ENCODE measurements at places on chromosomes 13 and 19.

- DNase-seq: peak; percentile 14
These were observed 468 bp downstream of the STX10 start for GRCh38 chr19:13149628-13150186.

DNA sequence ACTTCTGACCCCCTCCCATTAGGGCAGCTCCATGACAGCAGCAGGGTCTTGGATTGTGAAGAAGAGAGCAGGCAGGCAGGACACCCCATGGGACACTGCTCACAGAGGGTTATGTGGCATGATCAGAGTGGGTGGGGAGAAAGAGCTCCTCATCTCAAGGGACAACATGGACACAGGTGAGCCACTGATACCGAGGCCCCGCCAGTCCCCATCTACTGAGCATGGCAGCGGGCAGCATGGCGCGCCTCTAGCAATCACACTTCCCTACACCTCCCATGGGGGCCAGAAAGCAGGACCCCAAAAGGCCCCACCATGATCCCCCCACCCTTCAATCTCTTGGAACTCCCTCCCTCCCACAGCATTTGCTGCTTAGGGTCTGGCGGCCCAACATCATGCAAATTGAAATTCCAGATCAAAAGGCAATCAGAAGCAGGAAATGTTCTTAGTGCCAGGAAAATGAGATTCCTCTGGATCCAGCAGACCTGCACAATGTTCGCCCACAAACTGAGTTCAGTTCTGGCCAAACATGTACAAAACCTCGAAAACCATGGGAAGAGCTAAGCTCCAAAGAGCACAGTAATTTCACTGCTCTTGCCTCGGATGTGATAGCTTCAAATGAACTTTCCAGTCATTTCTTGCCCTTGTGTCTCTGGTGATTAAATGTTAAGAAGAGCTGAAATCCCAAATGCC, 14.8 kb downstream of the DOCK9 start:
- no peak for DNase-seq

GRCh38 chr19:49549045-49549444, 21.2 kb downstream of the RCN3 start:
- no peak for DNase-seq

DNA sequence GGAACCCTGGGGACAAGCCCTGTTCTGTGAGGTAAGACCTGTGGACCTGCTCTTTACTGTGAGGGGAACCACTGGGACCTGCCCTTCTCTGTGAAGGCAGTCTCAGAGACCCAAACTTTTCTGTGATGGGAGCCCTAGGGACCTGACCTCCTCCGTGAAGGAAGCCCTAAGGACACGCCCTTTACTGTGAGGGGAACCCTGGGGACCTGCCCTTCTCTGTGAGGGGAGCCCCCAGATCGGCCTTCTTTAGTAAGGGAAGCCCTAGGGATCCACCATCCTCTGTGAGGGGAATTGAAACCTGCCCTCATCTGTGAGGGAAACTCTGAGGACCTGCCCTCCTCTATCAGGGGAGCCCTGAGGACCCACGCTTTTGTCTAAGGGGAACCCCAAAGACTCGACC, 343.5 kb downstream of the UQCRFS1 start:
- no peak for DNase-seq

- peak; percentile 35 for DNase-seq
These were observed 7.0 kb downstream of the PGLYRP1 start for GRCh38 chr19:46015687-46016425.

DNA sequence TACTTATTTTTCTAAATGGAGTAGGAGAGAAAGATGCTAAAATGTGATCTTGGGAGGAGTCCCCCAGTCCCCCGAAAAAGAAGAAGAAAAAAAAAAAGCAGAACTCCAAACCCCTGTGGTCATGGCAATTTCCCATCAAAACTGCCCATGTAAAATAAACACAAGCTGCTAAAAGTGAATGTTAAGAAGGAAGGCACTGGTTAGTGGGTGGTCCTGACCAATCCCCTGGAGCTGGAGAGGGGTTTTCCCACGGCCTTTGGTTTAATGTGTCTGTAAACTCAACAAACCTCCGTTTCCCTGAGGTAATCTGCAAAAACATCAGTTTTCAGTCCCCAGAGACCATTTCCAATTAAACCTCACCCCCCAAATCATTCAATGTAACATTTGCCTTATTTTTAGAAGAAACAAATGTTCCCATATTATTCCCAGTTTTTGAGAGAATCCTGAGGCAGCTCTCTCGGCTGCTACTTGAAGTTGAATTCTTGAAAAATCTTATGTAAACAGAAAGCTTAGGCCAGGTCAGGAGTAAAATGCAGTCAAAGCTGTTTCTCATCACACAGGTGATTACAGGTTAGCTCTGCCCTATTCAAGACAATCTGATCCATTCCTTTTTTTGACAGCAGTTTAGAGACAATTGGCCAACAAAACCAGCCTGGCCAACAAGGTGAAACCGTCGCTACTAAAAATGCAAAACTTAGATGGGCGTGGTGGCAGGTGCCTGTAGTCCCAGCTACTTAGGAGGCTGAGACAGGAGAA, 17.0 kb downstream of the RAB3D start:
- no peak for DNase-seq

DNA sequence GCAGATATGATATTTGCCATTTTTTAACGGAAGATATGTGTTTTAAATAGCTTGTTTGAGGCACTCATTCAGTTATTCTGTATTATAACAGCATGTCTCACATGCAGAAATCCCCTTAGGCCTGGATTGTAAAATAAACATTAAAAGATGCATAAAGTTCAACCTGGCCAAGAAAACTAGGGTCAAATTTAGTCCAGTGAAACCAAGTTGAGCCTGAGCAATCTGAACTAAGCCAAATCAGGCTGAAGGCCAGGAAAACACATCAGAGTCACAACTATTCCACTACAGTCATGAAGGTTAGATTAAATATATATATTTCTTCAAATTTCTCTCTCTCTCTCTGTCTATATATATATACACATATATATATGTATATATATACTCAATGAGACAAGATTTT, 504.8 kb downstream of the SLITRK1 start:
- no peak for DNase-seq

DNA sequence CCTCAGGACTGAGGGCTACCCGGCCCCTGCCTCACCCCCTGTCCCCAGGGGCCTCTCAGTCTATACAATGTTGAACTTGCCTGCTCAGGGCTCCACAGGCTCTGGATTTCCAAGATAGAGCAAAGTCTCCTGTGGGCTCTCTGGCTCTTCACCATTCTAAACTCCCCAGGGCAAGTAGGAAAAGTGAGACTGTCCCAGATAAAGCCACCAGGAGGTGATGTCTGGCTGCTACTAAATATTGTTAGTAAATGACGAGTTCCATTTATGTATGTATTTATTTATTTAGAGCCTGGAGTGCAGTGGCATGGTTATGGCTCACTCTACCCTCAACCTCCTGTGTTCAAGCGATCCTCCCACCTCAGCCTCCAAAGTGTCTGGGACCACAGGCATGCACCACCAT, 73.6 kb upstream of the SIAH3 start:
- DNase-seq: no peak

DNA sequence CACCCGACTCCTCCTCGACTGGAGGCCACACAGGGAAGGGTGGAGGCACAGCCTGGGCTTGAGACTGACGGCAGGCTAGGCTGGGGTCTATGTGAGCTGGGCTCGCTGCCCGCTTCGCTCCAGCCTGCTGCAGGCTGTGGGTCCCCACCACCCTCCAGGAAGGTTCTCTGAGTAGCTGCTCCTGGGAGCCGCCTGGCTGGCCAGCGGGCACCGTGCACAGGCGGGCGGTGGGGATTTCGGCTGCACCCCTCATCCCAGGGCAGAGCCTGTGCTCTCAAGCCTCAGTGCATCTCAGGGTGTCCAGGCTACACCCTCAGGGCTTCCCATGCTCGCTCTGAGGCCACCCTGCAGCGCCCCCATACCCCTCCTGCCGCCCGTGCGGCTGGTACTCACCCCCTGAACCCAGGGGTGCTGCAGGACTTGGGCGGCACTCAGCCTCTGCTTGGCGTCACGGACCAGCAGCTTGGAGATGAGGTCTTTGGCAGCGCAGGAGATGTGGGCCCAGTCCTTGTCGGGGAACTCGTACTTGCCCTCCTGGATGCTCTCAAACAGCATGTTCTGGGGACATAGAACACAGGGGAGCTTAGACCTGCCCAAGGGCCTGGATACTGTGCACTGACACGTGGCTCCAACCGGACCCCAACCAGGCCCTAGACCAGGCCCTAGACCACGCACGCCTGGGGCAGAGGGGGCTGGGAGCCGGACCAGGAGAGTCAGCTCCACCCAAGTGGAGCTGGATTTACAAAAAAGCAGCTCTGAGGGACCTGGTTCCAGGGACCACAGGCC, 10.2 kb downstream of the MKNK2 start:
- DNase-seq: no peak

DNA sequence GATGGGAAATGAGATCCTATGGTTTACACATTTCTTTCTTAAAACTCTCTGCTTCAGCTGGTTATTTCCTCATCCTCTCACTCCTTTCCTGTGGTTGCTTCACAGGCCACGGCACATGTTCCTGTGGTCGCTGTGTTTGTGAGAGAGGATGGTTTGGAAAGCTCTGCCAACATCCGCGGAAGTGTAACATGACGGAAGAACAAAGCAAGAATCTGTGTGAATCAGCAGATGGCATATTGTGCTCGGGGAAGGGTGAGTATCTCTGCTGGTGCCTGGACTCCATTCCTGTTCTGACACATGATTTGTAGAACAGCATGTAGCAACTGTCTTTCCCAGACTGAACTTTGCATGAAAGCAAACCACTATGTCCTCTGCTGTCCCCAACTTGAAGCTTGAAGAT, 254.2 kb downstream of the ITGBL1 start:
- no peak for DNase-seq

- no peak for DNase-seq
These were observed 1.4 kb downstream of the ZNF699 start for GRCh38 chr19:9308091-9308770.

GRCh38 chr13:99982731-99983498, 1.3 kb downstream of the ZIC2 start:
- no peak for DNase-seq

DNA sequence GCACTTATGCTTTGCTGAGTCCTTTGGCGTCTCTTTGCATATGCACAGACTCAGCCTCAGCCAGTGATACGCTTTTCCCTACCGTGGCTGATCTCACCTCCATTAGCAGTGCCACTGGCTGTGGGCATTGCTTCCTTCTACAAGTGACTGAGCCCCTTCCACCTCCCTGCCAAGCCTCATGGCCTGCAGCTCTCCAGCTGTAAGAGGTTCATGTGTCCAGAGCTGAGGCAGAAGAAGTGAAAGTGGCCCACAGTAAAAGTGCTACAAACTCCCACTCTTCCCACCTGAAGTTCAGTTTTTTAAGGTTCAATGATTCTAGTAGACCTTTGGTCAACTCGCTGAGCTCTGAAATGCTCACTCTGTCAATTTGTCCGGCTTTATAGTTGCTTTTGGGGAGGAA, 44.7 kb downstream of the SMARCA4 start:
- DNase-seq: no peak

GRCh38 chr13:23776698-23777574, 112.3 kb downstream of the MIPEP start:
- DNase-seq: no peak

DNA sequence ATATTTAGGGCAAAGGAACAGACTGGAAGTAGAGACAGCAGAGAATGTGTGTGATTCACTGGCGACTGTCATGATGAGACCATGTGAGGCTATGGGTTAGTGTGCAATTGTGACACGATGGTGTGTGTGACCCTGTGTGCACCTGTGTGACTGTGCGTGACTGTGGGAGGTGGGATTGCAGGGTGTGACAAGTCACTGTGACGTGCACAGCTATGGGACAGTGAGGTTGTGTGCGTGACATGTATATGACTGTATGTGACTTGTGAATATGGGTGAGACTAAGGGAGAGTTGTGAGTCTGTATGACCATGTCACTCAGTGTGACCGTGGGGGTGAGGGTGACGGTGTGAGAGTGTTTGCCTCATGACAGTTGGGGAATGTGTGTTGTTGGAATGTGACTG, 3.4 kb upstream of the GIPR start:
- no peak for DNase-seq

- DNase-seq: no peak
These were observed 150.1 kb upstream of the TSC22D1 start for GRCh38 chr13:44726214-44726613.

GRCh38 chr13:51760592-51760991, 43.4 kb downstream of the DHRS12 start:
- no peak for DNase-seq

DNA sequence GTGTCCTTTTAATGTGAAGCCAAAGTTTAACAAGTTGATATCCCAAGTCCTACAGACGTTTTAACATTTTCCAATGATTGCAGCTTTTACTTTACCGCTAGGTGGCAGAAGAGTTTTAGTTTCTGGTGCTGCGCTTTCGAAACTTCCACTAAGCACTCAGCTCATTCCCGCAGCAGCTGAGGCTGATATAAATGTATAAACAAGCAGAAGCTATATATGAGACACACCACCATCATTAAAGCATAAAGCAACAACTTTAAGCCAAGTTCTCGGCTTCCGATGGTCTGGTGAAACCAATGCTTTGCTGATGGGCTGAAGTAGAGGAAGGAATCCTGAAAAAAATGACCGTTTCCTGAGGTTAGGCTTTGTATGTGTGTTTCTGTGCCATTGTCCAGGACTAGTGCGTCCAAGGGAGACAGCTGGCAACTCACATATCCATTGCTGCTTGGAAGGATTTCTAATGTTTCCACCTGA, 753.9 kb downstream of the OLFM4 start:
- DNase-seq: peak; percentile 74

- DNase-seq: no peak
These were observed at the start of gene ELSPBP1 for GRCh38 chr19:47994209-47994802. Gene ELSPBP1 (plus strand): TSS chr19:47994632. CDS start chr19:48008668, 14,036 bp downstream.

- no peak for DNase-seq
These were observed 216.9 kb downstream of the DNAJC15 start for GRCh38 chr13:43240278-43240677.

DNA sequence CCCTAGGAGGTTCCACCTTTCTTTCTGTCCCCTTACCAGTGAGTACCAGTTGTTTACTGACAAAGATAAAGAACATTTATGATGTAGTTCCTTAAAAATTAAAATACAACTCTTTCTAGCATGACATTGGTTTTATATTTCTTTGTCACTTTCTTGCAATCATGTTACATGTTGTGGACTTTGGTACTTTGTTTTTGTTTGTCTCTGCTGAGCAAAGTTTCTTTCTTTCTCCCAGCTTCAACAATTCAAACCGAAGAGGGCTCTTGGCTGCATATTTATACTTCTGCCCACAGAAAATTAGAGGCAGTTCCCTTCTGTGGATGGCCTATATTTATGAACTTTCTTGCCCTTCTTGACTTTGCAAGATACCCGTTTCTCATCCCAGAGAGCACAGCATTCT, 201.2 kb downstream of the MTUS2 start:
- no peak for DNase-seq

DNA sequence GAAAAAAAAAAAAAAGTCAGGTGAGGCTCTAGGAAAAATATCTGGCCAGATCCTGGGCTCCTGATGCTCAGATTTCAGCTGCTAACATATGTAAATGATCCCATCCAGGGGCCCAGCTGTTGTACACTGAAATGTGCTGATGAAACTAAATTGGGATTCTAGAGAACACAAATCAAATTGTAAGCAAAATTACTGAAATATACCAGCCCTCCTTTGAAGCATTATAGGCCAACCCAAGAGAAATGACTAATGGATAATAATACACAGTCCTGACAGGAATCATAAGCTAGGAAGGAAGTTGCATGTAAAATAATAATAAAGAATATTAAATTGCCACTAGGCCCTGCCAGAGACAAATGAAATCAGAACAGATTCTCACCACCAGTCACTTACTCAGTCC, 17.8 kb downstream of the KCTD12 start:
- DNase-seq: no peak

- no peak for DNase-seq
These were observed 240.9 kb downstream of the LMO7 start for GRCh38 chr13:75877071-75877470.
